ENCODE measurements at places on chromosomes 1 and 21.

GRCh38 chr21:44966135-44967081 is 26.6 kb downstream of the SLX9 start:
- DNase-seq: no peak

- peak; percentile 77 for DNase-seq
These were observed 14.9 kb upstream of the IFNLR1 start for GRCh38 chr1:24201941-24202440.

DNA sequence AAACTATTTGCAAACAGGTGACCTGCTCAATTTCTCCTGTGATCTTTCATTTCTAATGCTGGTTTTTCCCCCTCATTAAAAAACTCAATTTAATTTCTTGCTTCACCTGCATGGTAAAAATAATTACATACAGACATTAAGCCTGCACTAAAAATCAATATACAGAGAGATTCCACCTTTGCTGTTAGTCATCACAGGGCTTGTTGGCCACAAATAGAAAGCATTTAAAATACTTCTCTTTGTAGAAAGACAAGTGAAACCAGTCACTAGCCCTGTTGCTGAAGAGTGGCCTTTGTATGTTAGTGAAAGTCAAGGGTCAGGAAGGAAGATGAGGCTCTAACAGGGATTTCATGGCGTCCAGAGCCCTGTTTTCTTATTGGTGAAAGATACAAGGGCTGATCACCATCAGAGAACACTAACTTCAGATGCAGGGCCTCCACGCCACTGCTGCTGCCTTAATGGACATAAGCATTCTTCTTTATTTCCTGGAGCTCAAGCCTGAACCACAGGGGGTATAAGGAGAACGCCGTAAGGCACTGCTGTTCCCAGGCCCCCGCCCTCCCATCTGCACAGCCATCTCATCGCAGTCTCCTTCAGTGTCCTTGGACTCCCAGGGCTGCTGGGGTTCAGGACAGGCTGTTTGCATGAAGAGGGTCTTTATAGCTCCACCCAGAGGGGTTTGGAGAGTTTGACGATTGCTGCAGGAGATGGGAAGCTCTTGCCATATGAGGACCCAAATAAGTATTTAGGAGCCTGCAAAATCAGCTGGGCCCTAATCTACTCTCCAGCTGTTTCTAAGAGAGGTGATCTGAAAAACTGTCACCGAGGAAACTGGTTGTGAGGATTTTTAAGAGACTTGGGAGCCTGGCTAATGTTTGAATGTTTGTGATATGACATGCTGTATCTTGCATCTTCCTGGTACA is 117.3 kb upstream of the IRF2BP2 start:
- no peak for DNase-seq

DNA sequence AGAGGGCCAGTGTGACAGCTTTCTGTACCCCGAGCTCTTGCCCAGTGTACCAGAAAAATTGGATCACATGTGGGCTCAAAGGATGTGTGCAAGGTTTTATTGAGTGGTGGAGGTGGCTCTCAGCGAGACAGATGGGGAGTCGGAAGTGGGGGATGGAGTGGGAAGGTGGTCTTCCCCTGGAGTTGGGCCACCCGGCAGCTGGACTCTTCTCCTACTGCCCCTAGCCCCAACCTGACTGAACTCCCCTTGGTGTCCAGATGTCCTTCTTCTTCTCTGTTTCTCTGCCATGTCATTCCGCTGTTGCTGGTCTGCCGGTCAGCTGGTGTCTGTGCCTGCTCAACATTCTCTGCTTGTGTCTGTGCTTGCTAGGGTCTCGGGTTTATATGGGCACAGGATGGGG is 217.9 kb downstream of the RRAGC start:
- DNase-seq: no peak

DNA sequence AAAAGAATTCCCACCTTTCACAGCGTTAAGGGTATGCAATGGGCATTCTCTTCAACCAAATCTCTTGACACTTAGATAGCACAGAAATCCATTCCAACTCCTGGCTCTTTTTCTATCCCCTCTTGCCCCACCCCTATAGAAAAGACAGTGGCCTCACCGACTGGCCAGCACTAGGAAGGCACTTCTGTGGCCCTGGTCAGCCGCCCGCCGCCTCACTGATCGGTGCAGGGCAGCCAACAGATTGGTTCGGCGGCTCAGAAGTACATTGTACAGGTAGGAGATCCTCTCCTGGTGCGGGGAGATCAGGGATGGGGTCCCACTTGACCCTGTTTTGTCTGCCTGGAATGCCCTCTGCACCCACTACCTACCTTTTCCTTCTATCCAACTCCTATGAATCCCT is 9.3 kb downstream of the DCST2 start:
- DNase-seq: no peak

DNA sequence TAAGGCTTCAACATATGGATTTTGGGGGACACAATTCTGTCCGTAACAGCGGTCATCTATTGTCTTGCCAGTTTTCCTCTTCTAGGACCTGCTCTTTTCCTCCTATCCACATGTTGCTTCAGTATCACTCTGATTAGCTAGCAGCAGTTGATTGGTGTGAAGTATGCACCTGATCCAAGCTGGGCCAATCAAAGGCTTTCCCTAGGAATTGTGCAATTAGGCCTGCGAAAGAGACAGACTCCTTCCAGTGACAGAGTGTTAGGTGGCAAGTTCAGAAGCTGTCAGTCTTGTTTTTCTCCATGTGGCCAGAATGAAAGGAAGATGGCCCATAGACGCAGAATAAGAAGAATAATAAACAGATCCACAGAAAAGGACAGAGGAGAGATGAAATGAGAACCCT is 34.1 kb upstream of the IL12RB2 start:
- no peak for DNase-seq

DNA sequence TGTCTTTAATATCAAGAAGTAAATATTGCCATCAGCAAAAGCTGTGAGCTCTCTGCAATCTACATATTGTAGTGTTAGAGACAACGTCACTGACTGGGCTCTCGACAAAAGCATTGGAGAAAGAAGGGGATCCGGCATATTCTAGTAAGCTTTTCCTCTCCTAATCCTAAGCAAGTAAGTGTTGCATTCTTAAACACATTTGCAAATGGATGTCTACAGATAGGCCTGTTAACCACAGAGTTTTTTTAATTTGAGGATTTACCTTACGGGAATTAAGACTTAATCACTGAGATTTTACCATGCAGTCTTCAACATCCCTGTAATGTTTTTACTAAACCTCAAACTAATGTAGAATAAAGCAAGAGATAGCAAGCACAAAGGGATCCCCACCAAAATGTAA is 426.5 kb upstream of the CAMK1G start:
- no peak for DNase-seq

DNA sequence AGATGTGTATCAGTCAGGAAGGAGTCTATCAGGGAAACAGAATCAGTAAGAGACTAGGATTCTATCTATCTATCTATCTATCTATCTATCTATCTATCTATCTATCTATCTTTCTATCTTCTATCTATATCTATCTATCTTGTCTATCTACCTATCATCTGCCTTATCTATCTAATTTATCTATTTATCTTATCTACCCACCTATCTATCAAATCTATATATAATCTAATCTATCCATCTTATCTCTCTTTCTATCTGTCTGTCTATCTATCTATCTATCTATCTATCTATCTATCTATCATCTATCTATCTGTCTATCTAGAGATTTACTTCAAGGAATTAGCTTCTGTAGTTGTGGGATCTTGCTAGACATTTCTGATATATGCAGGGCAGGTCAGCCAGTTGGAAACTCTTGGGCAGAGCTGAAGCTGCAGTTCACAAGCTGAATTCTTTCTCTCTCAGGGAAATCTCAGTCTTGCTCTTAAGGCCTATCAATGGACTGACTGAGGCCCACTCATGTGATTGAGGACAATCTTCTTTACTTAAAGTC is 140.2 kb upstream of the JUN start:
- DNase-seq: no peak

DNA sequence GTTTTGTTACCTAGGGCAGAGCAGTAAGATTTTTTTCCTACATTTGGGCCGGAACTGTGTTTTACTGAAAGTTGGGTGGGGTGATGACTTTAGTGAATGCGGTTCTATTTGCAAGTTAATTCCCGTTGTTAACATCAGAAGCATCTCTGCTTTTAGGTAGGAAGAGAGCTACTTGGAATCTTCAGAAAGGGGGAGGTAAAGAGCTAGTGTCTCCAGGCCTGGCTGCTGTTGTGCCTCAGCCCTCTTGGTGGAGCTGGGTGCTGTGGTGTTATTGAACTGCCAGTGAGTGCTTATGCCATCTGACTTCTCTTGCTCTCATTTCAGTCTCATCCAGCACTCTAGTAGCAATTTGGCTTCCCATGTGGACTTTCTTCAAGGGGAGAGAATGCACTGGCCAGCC is 3.4 kb downstream of the KDM4A start:
- DNase-seq: no peak

Data from activated naive CD4-positive, alpha-beta T cell treated with anti-CD3 and anti-CD28 coated beads, Interleukin-2, amount 10 ng/mL, durations not matched to agents 7 days and 5 days (primary cell).